ENCODE measurements at places on chromosomes 5 and 9.

DNA sequence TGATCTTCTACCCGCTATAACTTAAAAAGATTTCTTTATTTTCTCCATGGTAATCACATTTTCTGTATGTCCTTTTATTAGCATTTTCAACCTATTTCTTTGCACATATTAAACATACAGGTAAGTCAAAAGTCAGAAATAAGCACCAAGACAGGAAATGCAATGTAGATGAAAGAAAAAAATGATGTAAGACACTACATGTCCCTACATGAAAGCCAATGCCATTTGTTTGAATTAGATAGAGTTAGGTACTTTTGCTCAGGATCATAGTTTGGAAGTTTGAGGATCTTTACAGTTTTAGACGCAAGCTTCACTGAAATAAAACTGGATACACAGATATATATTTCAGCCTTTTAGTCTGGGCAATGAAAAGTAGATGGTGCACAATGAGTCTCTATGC is 453.1 kb upstream of the MEF2C start:
- no peak for DNase-seq

DNA sequence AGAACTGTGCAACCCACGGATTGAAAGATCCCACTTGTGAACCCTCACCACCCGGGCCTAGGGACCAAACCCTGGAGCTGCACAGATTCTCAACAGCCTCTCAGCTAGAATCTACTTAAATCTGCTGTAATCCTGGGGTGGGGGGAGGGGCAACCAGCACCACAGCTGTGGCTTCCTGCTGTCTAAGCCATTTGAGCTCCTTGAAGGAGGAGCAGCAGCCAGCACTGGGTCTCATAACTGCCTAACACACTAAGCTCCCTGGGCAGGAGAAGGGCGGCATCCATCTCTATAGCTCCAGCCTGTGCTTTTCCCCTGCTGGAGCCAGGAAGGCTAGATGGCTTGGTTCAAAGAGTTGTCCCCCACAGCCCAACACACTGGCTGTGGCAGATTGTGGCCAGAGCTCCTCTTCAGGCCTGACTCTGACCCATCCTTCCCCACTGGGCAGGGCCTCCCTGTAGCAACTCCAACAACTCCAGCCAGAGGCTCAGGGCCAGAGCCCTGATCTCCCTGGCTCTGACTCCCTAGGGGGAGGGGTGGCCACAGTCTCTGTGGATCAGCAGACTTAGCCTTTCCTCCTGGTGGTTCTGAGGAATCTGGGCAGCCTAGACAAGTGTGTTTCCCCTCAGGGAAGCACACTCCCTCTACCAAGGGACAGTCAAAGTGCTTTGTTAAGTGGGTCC is 72.0 kb upstream of the C9orf72 start:
- no peak for DNase-seq

DNA sequence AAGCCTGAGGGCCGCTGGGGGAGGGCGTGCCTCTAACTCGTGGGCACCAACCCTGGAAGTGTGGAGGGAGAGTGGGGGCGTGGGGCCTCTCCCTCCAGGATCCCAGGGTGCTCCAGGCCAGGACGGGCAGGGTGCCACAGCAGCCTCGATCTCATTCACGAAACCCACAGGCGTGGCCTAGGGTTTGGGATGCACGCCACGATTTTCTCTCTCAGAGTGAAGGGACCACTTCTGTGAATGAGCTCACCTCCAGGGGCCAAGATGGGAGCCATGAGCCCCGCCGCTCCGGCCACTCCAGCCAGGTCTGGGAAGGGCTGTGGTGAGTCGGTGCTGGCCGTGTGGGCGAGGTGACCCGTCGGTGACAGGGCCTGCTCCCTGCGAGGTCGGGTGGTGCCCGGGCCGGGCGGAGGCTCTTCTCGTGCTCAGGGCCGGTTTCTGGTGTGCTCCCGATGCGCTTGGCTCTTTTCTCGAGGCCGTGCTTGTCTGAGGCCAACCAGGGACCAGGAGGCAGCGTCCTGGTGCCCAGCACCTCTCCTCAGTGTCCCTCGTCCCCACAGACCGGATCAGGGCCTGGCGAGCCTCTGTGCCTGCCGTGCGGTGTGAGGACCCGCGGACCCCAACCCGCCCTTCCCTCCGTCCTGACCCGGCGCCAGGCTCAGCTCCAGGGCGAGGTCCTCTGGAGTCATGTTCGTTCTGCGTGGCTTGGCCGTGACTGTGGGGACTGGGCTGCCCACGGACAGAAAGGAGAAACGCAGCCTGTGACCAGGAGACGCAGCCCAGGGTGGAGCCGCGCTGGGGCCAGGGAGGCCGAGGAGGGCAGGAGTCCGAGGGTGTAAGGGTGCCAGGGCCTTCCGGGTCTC is 31.0 kb downstream of the TPPP start:
- DNase-seq, result no peak

GRCh38 chr9:72041775-72042194 is 18.6 kb downstream of the C9orf57 start:
- no peak for DNase-seq

DNA sequence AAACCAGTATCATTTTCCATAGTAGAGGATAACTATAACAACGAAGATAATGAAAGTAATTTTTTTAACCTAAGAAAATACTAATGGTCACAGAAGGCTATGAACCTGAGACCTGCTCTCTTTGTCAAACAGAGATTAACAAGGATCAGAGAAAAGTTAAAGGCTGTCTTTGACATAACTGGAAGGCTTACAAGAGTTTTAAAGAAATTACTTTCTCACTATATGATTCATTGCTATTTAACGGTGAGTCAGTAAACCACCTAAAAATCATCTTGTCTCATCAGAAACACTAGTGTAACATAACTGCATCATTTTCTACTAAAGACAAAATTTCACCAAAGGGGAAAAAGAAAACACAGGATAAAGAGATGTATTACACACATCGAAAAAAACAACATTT is 19.3 kb downstream of the MLANA start:
- no peak for DNase-seq

- peak; percentile 29 for DNase-seq
Measured at GRCh38 chr9:34145165-34145564, 18.7 kb upstream of the DCAF12 start.

DNA sequence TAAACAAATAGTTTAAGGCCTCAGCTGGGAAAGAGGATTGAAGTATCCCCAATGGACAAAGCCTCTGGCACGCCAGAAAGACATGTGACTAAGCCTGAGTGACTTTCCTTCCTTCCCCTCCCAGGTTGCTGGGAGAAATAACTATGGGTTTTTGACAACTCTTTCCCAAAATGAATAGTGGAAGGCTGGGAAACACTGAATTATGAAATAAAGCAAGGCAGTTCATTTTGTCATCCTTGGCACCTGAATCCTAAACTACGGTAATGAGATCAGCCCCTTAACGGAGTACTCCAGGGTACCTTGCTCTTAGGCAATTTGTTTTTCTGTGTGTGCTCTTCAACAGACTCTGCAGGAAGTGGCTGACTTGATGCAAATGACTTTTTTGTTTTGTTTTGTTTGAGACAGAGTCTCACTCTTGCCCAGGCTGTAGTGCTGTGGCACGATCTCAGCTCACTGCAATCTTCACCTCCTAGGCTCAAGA is 75.2 kb downstream of the LMNB1 start:
- no peak for DNase-seq

GRCh38 chr5:128815201-128815600 is 150.1 kb upstream of the SLC27A6 start:
- no peak for DNase-seq

- no peak for DNase-seq
Measured at GRCh38 chr5:167219298-167219697, 1072.1 kb upstream of the WWC1 start.

- no peak for DNase-seq
Measured at GRCh38 chr5:97063251-97063650, 79.2 kb downstream of the LIX1 start.

GRCh38 chr5:124887223-124887622 is 140.8 kb upstream of the ZNF608 start:
- no peak for DNase-seq

GRCh38 chr5:54673523-54674225 is 156.1 kb downstream of the SNX18 start:
- no peak for DNase-seq

GRCh38 chr5:143134269-143134668 is 269.2 kb downstream of the NR3C1 start:
- DNase-seq, result no peak

DNA sequence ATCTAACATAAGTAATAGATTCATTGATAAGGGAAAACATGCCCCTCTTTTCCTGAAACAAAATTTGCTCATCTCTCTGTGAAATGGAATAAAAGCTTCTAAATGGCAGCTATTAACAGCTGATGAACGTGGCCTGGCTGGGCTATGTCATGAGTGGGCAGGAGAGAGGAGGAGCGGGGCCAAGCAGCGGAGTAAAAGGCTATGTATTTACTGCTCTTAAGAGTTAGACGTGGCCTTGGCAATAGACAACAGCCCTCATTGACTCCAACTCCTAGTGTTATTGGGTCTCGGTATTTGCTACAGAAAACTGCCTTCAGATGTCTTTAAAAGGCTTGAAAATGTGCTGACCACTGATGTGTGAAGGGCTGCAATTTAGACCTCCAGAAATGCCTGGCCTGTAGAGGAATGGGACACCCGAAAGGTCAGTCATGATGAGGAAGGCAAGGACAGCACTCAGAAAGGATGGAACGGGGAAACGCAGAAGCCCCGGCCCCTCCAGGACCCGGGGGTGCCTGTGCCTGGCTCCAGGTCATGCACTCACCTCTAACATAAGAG is 116.8 kb downstream of the PDZD2 start:
- DNase-seq, result no peak

GRCh38 chr5:97073420-97073819 is 69.0 kb downstream of the LIX1 start:
- no peak for DNase-seq

GRCh38 chr5:14699159-14699558 is 34.6 kb downstream of the OTULIN start:
- DNase-seq, result no peak

DNA sequence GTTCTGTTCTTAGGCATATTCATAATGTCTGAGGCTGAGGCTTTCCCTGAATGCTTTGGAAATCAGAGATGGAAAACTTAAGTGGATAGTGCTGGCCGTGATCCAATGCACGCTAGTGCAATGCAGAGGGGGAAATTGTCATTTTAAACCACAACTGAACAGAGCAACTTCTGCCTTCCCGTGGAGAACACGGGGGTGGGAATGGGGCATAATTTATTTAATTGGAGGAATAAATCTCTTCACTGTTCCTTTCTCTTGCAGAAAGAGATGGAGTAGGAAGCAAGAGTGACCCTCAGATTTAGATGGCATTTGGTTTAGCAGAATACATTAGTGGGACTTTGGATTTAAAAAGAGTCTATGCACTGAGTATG is 22.9 kb upstream of the NREP start:
- no peak for DNase-seq

- DNase-seq, result no peak
Measured at GRCh38 chr5:151424892-151425523, 22.4 kb upstream of the SLC36A1 start.

DNA sequence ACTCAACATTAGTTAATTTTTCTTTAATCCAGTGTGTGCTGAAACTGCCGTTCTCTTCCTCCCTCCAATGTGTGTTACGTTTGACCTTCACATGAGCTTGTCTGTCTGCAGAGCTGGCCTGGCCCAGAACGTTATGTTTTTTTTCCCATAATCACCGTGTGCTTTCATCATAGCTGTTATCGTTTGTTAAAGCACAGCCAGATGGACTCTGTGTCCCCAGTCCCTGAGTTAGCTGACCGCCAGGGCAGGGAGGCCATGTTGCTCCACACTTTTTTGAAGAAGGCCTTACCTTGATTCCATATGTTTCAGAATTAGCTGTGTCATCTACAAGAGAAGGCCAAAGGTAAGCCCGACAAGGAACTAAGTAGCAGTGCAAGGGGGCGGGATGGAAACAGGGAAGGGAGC is 55.7 kb downstream of the HSD17B3 start:
- DNase-seq, result no peak

DNA sequence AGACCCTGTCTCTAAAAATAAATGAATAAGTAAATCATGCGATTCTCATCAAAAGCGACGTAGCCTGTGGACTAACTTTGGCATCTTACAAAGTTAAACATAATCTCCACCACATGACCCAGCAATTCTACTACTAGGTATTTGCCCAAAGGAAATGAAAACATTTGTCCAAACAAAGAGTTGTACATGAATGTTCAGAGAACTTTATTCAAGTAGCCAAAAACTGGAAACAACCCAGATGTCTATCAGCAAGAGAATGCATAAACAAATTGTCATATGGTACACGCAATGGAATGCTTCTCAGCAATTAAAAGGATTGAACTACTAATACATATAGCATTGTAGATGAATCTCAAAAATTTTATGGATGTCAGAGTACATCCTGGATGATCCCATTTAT is 82.6 kb downstream of the ADRB2 start:
- DNase-seq, result no peak

DNA sequence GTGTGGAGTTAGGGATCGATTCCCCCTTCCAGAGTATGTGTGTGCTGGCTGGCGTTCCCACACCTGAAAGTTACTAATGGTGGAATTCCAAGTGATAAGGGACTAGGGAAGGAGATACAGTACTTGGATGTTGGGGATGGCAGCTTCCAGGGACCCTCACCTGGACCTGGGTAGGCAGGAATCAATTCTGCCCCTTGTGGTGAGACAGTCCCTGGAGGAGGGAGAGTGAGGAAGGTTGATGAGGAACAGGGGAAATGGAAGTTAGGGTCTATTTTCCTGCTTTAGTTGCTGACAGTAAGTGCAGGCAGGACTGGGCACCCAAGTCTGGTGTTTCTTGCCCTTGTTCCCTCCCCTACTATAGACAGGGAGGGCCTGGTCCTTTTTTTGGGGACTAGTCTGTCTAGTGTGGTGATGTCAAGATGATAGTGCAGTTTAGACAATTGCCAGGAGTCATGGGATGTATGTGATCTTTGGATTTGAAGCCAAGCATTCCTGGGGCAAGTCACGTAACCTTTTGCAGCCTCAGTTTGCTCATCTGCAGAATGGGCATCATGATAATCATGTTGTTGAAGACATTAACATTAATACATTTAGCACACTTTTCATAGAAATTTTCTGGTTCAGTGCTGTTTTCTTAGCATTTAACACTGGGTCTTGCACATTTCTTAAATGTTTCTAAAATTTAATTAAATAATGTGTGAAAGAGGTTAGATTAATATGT is 51.7 kb downstream of the DAB2IP start:
- no peak for DNase-seq

DNA sequence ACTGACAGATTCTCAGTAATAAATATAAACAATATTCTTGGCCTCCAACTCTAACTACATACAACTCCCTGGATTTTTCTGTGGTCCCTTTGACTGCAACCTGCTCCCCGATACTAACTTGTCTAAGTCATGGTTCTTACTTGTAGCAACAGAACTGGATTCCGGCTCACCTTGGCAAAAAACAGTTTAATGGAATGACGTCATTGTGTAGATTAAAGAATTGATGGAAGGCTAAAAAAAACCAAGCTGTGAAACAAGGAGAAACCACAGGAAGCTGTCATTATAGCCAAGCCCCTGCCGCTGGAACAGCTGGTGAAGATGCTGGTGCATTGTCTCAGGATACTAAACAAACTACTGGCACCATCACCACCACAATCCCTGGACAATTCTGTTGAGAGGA is 11.4 kb upstream of the ADAMTS19 start:
- DNase-seq, result no peak

Data from A549 (cell line).